ENCODE measurements at places on chromosomes 2 and 18.

- no peak for DNase-seq
Measured at GRCh38 chr2:99255491-99256318, at the start of gene LYG2. LYG2 (minus strand) TSS chr2:99255666; CDS start chr2:99254260, 1,406 bp downstream.

- no peak for DNase-seq
Measured at GRCh38 chr18:12839526-12840196, 44.4 kb downstream of the PTPN2 start.

DNA sequence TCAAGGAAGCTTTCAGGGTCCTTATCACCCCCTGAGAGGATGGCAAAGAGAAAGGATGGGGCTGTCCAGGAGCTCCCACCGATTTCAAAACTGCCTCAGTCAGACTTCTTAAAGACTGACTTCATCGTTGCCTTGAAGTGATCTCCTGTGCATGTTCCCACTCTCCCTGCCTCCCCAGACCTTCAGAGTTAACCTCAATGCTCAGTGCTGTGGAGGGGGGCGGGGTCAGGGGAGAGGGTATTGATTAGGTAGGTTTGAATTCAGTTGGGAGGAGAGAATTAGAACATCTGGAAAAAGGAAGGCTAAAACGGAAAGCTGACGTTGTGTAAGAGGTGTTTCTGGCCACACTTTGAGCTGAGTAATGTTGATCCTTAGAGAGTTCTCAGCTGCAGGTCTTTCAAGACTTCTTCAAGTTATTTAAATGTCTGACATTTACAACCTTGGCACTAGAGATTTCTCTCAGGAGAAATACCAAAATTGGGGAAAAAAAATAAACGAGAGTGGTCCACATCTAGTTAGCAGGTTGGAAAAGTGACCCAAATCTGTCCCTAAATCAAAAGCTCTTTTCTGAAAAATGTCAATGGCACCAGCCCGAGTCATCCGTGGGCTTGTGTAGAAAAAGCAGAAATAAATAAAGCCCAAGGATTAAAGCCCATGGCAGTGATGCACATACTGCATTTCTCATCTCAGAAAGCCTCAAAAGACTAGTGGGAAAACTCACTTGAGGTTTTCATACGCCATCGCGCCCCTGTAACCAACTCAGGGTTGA is 134.7 kb upstream of the EPAS1 start:
- DNase-seq: no peak

GRCh38 chr18:13934676-13935075 is 19.3 kb upstream of the MC2R start:
- no peak for DNase-seq

Data from thoracic aorta (tissue), 2 donors.